ENCODE measurements at places on chromosomes 1 and 21.

- DNase-seq: no peak
These were observed 165.9 kb downstream of the SDCCAG8 start for GRCh38 chr1:243421784-243422183.

- no peak for DNase-seq
These were observed 48.9 kb upstream of the SLC2A1 start for GRCh38 chr1:43007377-43008114.

GRCh38 chr1:244653439-244654107 is 647 bp downstream of the DESI2 start:
- DNase-seq: no peak

- DNase-seq: no peak
These were observed 12.4 kb upstream of the PRDM16 start for GRCh38 chr1:3056641-3057040.

DNA sequence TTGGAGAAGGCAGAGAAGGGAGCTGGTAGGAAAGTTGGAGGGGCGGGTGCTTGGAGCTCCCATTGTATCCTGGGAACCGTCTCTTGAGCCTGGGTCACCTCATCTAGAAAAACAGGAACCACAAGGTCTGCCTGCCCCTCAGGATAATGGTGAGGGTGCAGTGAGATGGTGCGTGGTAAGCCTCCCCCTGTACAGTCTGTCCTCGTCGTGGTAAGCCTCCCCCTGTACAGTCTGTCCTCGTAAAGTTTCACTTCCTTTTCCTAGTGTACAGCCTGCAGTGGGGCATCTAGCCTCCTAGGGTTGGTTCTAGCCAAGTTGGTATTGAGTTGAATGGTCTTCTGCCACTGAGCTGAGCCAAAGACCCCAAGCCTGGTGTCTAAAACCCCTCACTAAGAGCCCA is 66.5 kb upstream of the IGSF21 start:
- DNase-seq: no peak

GRCh38 chr1:92747735-92748134 is 37.2 kb downstream of the EVI5 start:
- no peak for DNase-seq

DNA sequence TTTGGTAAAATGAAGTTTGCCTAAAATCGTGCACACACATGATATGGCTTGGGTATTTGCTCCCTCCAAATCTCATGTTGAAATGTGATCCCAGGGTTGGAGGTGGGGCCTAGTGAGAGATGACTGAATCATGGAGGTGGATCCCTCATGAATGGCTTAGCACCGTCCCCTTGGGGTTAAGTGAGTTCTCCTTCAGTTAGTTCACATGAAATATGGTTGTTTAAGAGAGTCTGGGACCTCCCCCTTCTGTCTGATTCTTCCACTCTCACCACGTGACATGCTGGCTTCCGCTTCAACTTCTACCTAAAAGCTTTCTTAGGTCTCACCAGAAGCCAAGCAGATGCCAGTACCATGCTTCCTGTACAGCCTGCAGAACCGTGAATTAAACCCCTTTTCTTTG is 58.4 kb downstream of the SIPA1L2 start:
- no peak for DNase-seq

DNA sequence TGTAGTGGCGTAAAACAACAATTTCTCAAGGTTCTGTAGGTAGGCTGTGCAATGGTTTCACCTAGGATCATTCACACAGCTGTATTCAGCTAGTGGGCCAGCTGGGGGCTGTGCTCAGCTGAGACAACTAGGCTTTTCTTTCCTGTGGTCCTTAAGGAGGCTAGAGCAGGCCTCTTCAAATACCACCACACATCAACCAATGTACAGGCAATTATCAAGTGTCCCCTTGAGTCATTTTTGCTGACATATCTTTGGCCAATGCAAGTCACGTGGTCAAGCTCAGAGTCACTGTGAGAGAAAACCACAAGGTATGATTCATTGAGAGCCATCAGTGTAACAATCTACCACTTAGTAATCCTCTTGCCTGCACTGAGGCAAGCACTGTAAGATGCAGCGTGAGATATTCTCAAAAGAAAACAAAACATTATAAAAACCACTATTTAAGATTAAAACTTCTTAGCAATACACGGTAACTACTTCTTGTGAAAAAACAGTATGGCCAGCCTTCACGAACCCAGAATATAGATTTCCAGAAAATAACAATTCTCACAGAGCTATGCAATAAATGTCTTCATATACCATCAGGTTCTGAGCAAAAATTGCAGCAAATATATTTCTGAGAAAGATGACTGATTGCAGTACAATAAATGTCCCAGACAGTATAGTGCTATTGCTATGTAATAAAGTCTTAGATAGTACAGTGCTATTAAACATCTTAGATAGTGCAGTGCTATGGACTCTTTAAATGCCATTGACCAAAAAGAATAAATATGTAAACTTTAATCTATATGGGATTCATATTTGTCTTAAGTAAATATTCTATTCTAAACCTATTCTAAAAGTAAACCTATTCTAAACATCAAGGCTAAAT is 55.3 kb downstream of the NME7 start:
- no peak for DNase-seq

GRCh38 chr1:221949996-221950395 is 208.1 kb upstream of the DUSP10 start:
- no peak for DNase-seq

DNA sequence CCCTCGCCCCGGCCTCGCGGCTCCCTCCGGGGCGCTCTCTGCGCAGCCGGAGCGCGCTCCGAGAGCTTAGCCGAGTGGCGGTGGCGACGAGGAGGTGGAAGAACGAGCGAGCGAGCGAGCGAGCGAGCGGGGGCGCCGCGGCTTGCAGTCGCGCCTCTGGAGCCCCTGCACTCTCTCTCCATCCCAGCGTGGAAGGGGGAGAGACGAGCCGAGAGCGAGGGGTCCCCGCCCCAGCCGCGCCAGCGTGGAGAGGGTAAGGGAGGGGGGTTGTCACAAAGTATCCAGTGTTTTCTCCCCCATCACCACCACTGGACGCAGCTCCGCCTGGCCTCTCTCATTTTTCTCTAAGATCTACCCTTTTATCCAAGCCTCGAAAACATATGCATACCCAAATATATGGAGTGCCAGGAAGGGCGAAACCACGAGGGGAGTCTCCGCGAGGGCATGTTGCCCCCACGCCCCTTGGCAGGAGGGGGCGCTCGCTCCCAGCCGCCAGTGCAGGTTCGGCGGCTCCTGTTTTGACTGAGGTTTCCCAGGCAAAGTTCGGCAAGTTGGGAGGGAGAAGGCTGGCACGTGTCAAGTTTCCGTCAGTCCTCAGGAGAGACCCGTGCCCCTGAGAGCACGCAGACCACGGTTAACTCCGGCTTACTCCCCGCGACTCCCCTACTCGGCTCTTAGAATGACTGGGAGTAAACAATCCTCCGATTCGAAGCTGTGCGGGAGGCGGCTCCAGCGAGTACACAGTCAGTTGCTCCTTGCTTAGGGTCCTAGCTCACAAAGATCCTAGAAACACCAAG is 569 bp upstream of the DAB1 start:
- no peak for DNase-seq

GRCh38 chr1:32242341-32242851 is 4.6 kb upstream of the FAM167B start:
- DNase-seq: no peak

DNA sequence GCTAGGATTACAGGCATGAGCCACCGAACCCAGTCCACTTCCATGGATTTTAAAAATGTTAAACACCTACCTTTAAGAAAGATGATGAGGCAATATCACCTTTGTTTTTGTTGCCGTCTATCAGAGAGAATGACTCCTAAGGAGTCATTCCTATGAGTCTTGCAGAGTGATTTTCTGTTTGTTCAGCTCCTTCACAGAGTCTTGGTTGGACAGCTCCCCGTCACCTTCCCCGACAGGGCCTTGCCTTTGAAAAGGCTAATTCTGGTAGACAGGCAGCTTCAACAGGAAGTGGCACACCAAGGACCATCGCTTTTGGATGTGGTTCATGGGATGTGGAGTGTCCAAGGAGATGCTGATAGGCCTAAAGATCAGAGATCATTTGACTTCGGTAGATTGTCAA is 17.5 kb downstream of the ZBTB18 start:
- no peak for DNase-seq

GRCh38 chr1:86822459-86822858 is 91.5 kb downstream of the SELENOF start:
- DNase-seq: no peak

DNA sequence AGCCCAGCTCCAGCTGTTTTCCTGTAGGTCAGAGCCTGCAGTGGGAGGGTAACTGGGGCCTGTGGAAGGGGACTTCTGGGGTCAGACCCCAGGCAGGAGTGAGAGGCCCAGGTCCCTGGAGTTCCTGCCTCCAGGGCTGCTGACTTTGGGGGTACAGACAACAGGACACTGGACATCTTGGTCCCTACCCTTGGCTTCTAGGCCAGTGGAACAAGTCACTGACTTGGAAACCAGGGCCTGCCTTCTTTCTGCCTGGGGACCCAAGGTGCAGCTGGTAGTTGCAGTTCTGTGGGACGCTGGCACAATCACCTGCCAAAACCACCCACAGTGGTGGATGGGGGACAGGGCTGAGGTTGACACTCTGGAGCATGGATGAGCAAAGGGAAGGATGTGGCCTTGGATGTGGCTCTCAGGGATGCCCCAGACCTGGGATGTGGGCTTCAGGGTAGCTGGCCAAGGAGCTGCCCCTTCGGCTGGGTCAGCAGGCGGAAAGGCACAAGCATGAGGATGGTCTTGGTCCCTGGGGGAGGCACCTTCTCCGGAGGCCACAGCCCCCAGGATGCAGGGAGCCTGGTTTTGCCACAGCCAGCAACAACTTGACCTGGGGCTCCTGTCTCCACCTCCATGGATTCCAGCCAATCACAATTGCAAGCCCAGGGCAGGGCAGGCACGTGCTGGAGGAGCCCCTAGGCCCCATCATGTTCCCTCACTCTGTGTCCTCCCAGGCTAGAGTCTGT is 5.8 kb downstream of the JMJD4 start:
- DNase-seq: no peak

DNA sequence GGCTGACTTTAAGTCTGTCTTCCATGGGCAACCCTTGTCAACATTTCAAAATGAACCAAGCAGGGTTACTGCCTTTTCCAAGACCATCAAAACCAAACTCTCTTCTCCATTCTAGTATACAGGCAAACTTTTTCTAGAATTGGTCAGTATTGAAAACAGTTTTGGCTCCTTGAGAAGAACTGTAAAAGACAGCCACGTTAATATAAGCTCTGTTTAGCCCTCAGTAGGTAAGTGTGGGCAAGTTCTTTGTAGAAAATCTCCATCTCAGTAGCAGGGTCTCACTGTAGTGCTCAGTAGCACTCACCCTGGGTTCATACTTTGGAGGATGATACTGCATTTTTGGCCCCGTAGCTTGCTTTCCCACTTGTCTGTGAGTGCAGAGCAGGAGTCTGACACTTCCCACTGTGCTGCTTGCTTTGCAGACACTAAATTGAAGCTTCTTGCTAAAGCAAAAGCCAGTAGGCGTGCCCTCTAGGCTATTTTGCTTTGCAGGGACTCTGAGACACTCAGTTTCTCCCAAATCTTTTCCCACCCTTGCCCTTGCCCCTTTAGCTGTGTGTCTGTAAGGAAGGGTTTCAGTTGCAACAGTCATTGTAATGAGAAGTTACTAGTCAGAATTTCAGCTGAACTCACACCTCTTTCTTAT is 34.3 kb upstream of the CACYBP start:
- no peak for DNase-seq

DNA sequence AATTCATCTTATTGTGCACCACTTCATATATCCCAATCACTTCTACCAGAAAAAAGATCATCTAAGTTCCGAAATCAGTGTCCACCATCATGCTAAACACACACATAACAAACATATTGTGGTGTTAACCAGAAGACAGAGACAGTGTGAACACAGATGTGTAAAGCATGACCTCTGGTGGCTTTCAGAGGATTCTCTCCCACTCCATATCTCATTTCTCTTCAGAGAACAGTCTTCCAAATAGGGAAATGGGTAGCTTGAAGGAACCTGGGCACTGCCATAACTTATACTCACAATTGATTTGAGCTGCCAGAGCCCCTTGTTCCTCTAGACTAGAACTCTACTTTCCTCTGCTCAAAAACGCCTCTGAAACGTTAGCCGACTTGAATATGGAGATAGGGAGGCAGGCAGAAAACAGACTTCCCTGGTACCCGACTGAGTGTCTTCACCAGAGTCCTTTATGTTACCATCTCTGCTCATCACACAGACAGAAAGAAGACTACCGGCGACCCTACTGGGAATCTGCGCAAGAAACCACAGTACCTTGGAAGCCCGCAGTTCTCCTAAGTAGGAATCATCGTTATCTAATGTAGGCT is 1.8 kb upstream of the ELAPOR1 start:
- no peak for DNase-seq

GRCh38 chr1:194846488-194846887 is 1660.1 kb upstream of the B3GALT2 start:
- no peak for DNase-seq

- DNase-seq: no peak
These were observed 780 bp downstream of the HIVEP3 start for GRCh38 chr1:41917835-41918449.

- no peak for DNase-seq
These were observed 664 bp downstream of the LRRC47 start for GRCh38 chr1:3795453-3796214.

DNA sequence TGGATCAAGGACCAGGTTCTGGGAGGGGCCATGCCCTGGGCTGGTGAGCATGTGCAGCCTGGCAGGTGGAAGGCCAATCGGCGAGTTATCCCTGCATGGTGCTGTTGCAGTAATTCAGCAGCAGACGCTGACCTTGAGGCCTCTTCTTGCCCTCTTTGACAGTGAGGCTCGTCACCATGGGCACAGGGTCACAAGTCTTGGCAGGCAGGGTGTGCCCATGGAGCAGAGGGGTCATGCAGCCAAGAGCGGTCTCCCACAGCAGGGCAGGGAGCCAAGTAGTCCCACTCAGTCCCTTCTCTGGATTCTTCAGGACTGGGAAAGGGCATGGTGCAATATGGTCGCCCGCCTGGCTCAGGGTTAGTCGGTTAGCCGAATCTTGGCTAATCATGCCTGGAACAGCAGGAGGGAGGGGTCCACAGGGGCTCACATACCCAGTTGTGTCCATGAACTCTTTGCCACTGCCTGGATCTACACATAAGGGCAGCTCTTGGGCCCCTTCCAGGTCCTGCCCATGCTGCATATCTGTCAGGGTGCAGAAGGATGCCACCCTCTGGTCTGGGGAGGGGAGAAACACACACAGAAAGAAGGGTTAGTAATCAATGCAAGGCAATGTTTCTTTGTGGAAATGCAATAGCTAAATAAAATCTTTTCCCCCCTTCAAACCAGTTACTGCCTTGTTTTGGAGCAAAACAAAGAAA is 226.8 kb downstream of the SIPA1L2 start:
- DNase-seq: no peak
